Panc1 (cell line): ENCODE measurements at places on chromosomes 2 and 18.

DNA sequence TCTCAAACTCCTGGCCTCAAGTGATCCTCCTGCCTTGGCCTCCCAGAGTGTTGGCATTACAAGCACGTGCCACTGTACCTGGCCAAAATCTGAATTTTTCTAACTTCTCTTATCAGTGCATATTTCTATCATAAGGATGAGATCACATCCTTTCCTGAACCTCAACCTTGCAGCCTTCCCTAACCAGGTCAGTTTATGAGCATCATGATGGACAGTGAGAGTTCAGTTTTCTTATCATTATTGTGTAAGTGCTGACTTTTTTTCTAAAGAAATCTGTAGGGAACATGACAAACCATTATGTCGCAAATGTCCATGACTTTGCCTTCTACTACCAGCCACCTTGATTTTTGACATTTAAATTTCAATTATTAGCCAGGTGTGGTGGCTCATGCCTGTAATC lies 31.5 kb downstream of the MRPL33 start:
- DNase-seq, result no peak

DNA sequence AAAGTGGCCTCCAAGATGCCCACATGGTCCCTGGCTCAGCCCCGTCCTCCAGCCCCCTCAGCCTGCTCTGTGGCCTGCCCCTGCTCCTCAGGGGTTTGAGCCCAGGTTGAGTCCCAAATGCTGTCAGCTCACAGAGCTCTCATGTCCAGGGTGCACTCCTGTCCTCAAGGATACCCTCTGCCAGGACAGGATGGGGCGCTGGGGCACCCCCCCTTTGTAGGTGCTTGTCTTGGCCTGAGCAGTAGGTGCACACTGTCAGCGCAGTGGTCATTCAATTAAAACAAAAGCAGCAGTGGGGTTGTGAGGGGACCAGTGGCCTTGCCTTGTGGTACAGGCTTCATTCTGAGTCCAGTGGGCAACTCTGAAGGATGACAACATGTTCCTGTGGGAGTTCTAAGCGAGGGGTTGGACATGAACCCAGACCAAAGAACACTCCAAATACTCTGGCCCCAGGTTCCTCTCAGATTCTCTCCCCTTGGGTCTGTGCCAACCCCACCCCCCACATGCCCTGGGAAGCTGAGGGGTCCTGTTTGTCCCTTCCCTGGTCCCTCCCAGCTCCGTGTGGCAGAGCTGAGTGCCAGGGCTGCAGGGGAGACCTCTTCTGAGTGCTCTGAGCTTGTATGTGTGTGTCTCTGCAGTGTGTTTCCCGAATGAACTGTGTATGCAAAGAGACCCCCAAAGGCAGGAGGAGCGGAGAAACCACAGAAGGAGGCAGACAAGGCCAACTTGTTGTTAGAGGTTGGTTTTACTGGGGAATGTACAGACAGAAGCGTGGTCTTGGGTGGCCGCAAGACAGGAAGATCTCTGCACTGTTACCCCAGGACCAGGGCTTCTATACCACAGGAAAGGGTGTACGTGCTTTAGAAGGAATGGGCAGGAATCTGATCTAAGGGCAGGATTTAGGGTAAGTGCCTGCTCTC lies 155.6 kb upstream of the HS6ST1 start:
- DNase-seq, result no peak

GRCh38 chr2:238603596-238603995 lies 176.9 kb downstream of the ASB1 start:
- no peak for DNase-seq

DNA sequence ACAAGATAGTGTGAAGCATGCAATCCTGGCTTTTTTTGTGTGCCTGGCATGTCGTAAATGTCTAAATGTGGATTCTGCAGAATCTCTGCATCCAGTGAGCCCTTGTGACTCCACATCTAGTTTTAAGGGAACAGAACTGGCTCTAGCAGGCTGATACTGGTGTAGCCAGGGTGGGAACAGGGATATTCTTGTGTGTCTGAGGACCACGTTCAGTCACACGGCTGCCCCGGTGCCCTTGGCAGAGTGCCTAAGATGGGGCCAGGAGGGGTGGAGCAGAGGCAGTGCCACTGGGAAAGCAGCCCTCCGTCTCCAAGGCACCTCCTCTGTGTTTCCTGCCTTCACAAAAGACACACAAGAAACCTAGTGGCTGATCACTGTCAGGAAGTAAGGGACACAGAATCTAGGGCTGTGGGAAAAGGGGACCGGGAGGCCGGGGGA lies 91.5 kb upstream of the PARD3B start:
- no peak for DNase-seq
